Activated T-cell treated with anti-CD3 and anti-CD28 coated beads, Interleukin-2, amount 50 U/mL, for 48 hours (primary cell): ENCODE measurements at places on chromosomes 7 and 10.

- DNase-seq = no peak
Measured at GRCh38 chr10:75181073-75181472, 29.5 kb upstream of the VDAC2 start.

- DNase-seq = no peak
Measured at GRCh38 chr10:107081644-107082043, 82.9 kb downstream of the SORCS1 start.

GRCh38 chr7:92586403-92586802 lies 3.8 kb downstream of the FAM133B start:
- no peak for DNase-seq

GRCh38 chr10:77111611-77112550 lies 525.7 kb downstream of the KCNMA1 start:
- DNase-seq = no peak

DNA sequence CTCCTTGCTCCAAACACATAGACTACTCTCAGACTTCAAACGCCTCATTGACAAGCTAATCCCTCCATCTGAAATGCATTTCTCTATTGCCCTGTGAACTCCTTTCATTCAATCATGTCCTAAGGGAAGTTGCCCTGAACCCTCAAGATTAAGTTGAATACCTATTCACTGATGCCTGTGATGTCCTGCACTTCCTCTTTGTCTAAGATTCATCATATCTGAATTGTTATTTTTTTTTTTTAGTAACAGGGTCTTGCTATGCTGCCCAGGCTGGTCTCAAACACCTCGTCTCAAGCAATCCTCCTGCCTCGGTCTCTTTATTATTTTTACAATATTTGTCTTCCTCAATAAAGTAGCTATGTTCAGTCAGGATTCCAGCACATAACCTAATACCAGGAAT lies 3.2 kb downstream of the PSMA2 start:
- no peak for DNase-seq

DNA sequence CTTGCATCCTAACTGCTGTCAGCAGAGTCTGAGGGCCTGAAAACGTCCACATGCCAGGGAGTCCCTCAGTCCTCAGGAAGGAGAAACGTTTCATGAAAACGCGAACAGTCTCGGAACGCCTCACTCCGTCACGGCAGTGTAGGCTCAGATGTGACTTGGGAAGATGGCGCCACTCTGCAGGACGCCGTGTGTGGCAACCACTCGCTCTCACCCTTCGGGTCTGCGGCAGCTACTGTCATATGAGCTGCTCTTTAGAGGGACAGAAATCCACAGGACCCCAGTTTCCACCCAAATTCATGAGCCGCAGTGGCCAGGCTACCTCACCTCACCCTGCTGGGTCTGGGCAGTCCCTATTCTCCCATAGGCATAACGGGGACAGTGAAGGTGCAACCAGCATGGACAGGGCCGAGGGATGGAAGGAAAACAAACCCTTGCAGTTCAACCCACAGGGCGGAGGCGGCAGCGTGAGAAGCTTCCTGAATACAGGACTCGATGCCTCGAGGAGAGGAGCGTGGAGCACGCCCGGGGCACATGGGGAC lies 438.3 kb downstream of the DNAJB6 start:
- DNase-seq = no peak

GRCh38 chr7:44713141-44713540 lies 35.5 kb upstream of the ZMIZ2 start:
- no peak for DNase-seq

DNA sequence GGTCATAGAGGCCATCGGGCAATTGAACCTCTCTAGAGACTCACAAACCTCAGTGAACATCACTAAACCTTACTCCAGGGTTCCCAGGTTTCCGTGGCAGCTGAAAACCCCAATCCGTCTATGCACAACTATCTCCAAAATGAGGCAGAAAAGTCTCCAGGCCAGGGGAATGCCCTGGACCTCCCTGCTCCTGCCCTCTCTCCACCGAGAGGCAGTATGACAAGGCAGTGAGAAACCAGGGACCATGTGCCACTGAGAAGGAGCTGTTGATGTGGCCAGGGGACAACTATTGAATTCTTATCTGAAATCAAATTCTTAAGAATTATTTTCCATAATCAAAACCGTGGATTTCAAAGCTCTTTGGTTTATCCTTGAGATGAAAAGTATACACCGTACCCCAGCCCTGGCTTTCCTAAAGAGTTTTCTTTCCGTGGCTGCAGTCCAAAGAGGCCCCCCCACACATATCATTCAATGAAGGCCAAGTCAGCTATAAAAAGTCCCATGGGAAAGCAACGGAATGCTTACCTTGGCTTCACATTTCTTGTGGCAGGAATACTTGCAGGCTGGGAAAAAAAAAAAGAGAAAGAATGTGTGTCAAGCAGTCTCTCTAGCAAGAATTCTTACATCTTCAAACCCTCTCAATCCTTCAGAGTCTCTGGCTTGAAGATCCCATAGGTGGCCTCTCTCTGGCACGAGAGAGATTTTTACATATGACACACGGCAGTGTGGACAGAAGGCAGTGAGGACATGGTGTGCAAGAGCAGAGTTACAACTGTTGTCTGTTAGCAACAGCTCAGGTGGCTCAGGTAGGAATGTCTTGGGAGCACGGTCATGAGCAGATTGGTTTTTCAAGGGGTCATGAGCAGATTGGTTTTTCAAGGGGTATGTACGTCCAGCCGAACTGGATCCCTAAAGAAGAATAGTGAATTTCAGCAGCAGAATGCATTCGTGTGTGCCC lies 75.2 kb downstream of the TNS3 start:
- DNase-seq = no peak

GRCh38 chr10:110200503-110200902 lies 6.9 kb upstream of the MXI1 start:
- DNase-seq = no peak

GRCh38 chr10:122112625-122113160 lies 123.7 kb downstream of the TACC2 start:
- peak; percentile 18 for DNase-seq

DNA sequence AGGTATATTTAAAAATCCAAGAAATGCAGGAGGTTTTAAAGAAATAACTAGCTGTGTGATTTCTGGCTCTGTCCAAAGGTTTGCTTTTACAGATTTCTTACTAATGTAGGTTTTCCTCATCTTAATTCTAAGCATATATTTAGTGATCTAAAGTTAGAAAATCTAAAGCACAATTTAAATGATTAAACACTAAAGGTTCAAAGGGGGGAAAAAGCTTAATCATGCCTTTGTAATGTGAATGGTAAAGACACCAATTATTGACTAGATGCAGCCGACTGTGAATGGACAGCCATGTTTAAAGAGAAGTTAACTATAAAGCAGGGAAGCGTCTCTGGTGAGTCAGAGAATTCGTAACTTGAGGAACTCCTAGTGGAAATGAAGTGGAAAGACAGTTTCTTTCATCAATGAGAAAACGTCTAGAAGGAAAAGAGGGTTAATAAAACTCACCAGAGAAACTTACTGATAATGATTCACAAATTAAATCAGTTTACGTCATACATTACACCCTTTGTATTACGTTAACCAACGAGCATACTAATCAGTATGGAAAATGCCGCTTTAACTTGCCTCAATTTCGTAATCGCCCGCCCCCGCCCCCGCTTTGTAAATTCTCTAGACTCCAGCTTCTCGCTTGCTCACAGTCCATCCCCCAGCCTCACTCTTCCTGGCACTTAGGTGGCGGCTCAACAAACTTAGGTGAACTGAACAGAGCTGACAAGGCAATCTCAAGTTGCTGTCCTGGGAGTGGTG lies 1.1 kb upstream of the HBP1 start:
- no peak for DNase-seq

GRCh38 chr10:103727546-103727963 lies 127.8 kb downstream of the SH3PXD2A start:
- DNase-seq = no peak

DNA sequence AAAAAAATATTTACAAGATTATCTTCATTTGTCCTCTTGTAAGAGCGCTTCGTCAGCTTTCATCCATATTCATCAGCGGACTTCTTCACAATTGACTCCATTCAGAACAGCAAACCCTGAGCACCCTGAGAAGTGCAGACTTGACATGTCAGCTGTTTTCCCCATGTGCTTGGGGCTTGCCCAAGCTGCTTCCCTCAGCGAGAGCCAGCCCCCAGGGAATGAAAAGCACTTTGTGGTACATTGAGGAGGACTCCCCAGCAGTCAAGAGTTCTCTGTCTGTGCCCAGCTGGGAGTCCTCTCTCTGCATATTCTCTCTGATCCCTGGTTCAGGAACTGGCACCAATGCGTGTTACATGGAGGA lies 22.7 kb downstream of the HKDC1 start:
- no peak for DNase-seq

- no peak for DNase-seq
Measured at GRCh38 chr7:112963634-112964033, 123.0 kb downstream of the GPR85 start.
